ENCODE measurements at places on chromosomes 3 and 15. TPM values are rescaled to one million over a fixed set of nuclear protein-coding genes. Genes with fewer than 3 reads are reported as not detected.

DNA sequence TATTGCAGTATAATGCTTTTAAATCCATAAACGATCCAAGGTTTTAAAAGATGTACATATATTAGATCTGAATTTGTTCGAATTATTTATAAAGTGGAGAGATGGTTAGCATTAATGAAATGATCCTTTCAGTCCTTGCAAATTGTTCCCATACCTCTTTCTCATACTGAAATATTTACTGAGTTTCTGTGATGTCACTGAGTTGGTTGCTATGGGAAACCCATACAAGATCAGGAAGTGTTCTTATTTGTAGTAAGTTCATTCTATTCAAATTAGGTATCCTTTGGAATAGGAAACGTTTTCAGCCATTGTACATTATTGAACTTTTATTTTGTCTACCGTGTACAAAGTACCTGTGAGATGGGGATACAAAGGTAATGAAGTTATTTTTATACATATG, 73.2 kb upstream of the CHL1 start:
- no peak for DNase-seq

DNA sequence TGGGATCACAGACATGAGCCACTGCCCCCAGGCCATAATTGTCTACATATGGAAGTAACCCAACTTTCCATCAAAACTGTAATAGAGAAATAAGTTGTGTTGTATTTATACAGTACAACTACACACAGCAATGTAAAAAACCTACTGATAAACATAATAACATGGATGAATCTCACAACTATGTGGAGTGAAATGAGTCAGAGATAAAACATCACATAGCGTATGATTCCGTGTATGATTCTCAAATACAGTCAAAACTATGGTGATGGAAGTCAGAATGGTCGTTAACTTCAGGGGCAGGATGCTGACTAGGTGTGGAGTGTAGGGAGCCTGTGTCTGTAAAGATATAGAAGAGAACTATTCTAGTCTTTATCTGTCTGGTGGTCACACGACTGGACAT, 332.7 kb upstream of the SLCO3A1 start:
- DNase-seq: no peak

- peak; percentile 36 for DNase-seq
Measured at GRCh38 chr3:9915254-9916141, 1.4 kb upstream of the IL17RC start.

DNA sequence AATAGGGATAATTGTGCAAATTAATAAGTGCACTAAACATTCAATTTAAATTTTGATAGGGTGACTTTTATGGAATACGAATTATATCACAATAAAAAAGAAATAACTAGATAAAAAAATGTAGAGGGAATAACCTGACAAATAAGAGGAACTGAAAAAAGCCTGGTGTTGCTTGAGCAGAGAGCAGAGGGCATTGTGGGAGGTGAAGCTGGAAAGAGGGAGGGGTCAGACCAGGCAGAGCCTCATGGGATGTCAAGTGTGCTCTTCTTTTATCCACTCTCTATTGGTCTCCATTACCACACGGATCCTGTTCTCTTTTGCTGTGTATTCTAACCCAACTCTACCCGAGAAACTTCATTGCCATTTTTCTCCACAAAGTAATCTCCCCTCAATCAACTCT, 264.0 kb upstream of the CRBN start:
- DNase-seq: no peak

Gene KY
- not detected for polyA plus RNA-seq

Gene GOLGA6A
- not detected for polyA plus RNA-seq

Gene CCR9
- not detected for polyA plus RNA-seq

Gene WNT7A
- not detected for polyA plus RNA-seq
